ENCODE measurements at places on chromosomes 1 and 21. TPM values are rescaled to one million over a fixed set of nuclear protein-coding genes. Genes with fewer than 3 reads are reported as not detected.

TMED5 gene
- 55.2 TPM for total RNA-seq

GRCh38 chr1:59766227-59766855 is 48.4 kb upstream of the HOOK1 start:
- no peak for DNase-seq

GRCh38 chr1:233016798-233017197 is 66.4 kb downstream of the NTPCR start:
- DNase-seq: no peak

DNA sequence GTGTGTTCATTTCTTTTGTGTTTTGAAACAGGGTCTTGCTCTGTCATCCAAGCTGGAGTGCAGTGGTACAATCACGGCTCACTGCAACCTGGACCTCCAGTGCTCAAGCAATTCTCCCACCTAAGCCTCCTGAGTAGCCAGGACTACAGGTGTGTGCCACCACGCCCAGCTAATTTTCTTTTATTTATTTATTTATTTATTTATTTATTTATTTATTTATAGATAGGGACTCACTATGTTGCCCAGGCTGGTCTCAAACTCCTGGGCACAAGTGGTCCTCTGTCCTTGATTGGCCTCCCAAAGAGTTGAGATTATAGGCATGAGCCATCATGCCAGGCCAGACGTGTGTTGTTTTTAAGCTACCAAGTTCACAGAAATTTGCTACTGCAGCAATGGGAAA is 43.8 kb upstream of the TLR5 start:
- no peak for DNase-seq

GOLPH3L gene
- total RNA-seq: 71.3 TPM

GRCh38 chr1:157044326-157044725 is 1.2 kb downstream of the ARHGEF11 start:
- no peak for DNase-seq

UBL4B gene
- not detected for total RNA-seq

GRCh38 chr1:193658691-193659090 is 472.3 kb upstream of the B3GALT2 start:
- DNase-seq: no peak

- DNase-seq: no peak
Measured at GRCh38 chr1:59162665-59163064, 134.2 kb upstream of the FGGY start.

SERPINC1 gene
- total RNA-seq: not detected

GRCh38 chr21:31729622-31730343 is 2.1 kb downstream of the SCAF4 start:
- no peak for DNase-seq

DNAI4 gene
- total RNA-seq: 12.0 TPM

GRCh38 chr1:43293896-43294760 is 6.7 kb upstream of the TIE1 start:
- peak; percentile 74 for DNase-seq

TMEM269 gene
- total RNA-seq: 0.20 TPM

GRCh38 chr1:167881786-167882185 is 32.1 kb downstream of the ADCY10 start:
- DNase-seq: no peak

DNA sequence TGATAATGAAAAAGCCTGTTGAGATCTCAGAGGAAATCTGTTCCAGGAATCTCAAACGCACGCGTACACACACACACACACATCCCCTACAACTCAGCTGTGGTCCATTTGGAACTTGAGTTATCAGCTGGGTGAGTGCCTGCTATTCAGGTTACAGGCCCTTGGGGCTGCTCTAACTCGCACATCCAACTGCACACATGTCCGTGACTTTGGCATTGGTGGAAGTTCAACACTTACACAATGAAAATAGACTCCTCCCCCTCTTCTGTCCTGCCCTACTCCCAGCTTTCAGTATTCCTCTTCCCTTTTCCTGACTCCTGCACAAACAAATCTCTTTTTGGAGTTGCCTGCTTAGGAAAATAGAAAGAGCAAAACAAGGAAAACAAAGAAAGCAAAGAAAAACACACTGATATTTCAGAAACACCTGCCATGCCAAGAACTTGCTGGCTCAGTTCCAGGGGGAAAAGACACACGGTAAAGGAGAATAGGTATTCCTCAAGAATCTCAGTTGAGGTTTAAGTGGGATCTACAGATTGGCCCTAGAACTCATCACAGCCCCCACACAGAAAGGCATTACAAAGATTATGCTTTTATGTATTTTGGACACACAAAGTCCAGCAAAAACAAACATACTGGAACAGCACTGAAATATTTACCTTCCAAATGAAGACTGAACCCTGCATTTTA is 140.9 kb downstream of the TGFBR3 start:
- DNase-seq: no peak

DNA sequence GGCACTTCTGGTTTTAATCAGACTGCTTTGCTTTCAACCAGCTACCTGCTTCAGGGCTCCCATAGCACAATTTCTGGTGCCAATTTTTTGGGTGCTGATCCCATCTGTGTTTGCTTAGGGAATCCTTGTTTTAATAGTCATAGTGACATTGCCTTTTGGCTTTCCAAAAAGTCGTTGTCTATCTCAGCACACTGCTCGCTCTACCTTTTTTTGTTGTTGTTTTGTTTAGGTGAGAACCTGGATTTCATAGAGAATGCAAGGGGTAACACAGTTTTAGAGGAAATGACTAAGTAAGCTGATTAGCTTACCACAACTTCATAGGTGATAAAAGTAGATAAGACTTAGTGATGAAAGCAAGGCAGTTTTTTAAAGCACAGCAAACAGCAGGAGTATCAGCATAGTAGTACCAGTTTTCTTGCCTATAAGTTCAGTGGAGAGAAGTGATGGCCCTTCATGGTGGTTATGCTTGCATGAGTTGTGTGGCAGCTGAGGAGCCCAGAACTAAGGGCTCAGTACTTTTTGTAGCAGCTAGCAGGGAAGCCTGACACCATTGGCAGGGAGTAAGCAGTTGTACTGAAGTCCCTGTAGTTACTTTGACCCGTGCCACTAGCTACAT is 31.3 kb downstream of the NEK7 start:
- DNase-seq: no peak

GRCh38 chr1:51236531-51237350 is 668 bp downstream of the RNF11 start:
- DNase-seq: peak; percentile 61

DNA sequence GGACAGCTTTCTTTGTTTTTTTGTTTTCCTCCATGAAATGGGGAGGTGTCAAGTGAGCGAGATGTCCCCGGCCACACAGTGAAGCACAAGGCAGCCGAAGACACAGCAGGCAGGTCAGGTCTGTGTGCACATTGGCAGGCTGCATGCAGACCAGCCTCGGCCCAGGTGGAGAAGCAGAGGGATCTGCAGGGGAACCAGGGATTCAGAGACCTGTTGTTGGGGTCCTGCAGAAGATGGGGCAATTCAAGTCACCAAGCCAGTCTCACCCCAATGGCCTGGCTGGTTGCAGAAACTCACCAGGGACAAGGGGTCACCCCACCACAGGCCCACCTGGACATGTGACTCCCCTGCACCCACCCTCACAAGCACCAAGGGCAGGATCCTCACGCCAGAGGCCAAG is 4.0 kb upstream of the ABCG1 start:
- peak; percentile 2 for DNase-seq

DNA sequence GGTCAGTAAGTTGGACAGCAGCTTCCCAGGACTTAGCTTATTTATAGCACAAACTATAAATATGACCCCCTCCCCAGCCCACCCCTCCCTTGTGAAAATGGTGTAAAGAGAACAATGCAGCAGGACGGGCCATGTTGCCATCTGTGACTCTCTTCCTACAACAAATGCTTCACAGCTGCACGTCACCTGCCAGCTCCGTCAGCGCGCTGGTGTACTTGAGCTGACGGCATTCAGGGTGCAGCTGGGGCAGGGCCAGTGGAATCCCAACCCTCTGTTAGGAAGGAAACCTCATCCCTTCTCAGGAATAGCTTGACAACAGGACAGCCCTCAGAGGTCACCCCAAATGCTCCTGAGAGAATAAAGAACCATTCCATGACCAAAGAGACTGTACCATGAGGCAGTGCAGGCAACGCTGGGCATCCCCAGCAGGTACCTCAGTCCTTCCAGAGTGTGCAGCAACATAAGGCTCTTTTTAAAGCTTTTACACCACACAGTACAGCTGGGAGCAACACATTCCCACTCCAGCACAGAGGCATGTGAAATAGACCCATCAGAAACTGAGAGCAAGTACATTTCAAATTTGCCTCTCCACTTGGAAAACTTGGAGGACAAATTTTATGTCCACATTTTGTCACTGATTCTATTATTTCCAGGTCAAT is 85.0 kb downstream of the ATP1A1 start:
- DNase-seq: no peak

FCAMR gene
- 0.53 TPM for total RNA-seq

Measured in left colon (tissue), 2 donors.